Activated T-cell treated with anti-CD3 and anti-CD28 coated beads, Interleukin-2, amount 50 U/mL, for 1 hour (primary cell): ENCODE measurements at places on chromosomes 2 and 18.
A peak's percentile ranks its signal among the peaks of the same experiment; 100 is the strongest.

DNA sequence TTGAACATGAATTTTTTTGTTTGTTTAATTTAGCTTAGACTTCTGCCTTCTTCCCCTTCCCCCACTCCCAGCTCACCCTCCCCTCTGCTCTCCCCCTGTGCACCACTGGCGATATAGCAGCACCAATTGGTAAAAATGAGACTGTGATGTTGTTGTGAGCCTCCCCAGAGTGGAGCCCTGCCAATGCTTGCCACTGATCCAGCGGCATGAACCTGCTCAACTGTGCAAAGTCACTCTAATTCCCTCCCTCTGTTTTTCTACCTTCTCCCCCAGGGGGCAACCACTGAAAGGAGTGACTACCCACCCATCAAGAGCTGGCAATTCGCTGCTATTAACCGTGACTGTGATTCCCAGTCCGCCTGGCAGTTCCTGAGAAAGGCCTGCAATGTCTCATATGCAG lies 30.2 kb downstream of the KLHL14 start:
- DNase-seq, result no peak

DNA sequence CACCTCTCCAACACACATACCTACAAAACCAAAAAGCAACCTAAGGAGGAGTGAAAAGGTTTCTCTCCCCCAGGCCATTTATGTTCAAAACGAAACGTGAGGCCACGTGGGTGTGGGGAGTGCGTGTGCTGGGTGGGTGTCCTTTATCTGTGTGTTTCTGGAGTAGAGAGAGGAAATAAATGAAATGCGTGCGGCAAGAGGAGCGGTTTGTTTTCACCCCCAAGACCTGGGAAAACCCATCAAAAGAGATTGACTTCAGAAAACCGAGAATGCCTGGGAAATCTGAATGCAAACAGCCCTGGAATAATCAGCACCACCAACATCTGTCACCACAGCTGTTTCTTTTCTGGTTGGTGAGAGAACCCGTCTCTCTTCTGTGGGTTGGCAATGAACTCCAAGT lies 137.4 kb downstream of the INSIG2 start:
- DNase-seq, result no peak

GRCh38 chr2:241595600-241596140 lies 37.1 kb downstream of the BOK start:
- DNase-seq, result no peak

- DNase-seq, result no peak
Observed at GRCh38 chr2:240994171-240994896, 4.1 kb upstream of the SNED1 start.

- DNase-seq, result no peak
Observed at GRCh38 chr2:83143946-83144345, 1315.1 kb downstream of the SUCLG1 start.

- DNase-seq, result no peak
Observed at GRCh38 chr18:58227361-58227930, 183.4 kb downstream of the NEDD4L start.

DNA sequence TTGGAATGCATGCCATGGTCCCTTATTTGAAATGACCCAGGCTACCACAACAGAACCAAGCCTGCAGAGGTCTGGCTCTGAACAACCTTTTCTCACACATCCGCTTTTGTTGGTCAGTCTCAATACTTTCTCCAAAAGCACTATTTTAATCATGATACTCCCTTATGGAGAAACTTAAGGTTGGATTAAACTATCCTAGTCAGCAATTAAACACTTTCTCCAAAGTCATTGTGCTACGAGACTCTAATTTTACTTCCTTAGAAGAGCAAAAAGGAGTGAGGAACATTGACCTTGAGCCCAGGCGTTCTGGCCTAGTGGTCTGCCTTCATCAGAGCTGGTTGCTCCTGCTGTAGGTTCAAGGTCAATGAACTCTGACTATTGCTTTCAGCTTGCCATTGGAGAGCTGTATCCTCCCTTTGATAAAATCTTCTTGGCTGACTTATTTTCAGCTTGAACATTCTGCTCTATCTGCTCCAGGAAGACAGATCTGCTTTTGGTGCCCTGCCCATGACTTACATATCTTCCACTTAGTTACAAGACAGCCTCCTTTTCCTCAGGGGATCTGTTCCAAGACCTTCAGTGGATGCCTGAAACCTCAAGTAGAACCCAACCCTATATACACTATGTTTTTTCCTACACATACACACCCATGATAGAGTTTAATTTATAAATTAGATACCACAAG lies 91.2 kb downstream of the NCKAP5 start:
- DNase-seq, result no peak

- DNase-seq, result no peak
Observed at GRCh38 chr18:68284236-68284780, 430.6 kb downstream of the TMX3 start.

DNA sequence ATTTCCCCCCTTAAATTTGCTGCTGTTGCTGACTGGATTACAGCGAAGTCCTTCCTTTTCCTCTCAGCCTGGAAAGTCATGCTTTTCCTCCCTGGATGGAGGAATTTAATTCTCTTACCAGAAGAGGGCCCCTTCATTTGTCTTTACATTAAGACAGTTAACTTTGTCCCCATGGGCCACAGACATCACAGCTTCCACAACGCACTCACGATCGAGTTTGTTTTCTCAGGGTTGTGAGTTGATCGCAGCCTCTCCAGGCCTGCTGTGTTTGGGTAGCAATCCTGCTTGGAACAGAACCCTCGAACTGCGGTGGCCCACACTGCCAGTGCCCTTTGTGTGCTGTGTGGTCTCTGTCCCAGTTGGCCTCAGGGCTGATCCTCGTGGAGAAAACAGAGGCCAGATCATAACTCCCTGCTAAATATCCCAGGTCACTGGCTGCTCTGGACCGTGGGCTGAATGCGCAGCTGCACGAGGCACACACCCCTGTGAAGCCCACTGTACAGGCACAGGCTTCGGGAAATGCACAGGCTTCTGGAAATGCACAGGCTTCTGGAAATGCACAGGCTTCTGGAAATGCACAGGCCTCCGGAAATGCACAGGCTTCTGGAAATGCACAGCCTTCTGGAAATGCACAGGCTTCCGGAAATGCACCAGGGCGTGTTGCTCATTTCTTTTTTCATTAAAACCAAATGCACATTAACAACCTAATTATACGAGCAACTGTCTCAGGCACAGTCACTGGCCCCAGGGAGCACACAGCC lies 2.2 kb upstream of the PDIA6 start:
- DNase-seq, result no peak

- DNase-seq, result no peak
Observed at GRCh38 chr2:46067501-46068305, 229.5 kb upstream of the EPAS1 start.

GRCh38 chr2:74762789-74763188 lies 71.1 kb upstream of the HK2 start:
- DNase-seq, result no peak

DNA sequence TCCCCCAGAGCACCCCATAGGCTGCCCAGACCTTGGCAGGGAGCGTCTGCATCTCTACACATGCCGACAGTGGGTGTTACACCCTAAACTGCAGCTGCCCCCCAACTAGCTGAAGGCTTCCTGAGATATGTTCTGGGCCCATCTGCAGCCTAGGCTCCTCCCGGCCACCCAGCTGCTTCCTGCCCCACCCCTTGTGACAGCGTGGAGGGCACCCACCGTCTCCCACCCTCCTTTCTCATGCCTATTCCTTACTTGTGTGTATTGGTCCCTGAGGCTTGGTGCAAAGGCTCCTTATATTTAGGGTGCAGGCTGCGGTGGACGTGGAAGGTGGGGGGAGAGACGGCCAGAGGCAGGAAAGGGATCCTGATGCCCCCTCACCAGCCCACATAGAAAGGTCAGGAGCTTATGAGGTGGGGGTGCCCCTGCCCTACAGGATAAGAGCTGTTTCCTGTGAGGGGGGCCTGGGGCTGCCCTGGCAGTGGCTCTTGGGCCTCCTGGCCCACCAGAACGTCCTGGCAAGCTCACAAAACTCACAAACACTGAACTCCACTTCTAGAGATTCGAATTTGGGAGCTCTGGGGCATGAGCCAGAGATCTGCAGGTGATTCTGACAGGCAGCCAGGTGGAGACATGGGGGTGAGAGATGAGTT lies 7.3 kb upstream of the PROM2 start:
- no peak for DNase-seq

DNA sequence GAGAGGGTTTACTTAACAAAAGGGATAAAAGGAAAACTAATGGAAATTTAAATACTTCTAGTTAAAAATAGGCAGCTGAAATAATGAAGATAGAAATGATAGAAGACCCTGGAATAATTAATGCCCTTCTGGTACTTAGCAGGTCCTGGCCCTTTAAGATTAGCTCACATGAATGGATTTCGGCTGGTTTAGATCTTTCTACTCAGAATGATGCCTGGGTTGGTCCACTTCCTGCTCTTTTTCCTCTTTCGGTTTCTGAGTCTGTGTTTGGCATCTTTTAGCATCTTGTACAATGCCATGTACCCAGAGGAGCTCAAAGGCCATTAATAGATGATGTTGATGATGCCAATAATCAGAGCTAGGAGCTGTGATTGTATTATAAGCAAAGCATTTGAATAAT lies 290.5 kb downstream of the CLIP4 start:
- DNase-seq, result no peak

- no peak for DNase-seq
Observed at GRCh38 chr18:62165583-62165982, 21.3 kb downstream of the PIGN start.

DNA sequence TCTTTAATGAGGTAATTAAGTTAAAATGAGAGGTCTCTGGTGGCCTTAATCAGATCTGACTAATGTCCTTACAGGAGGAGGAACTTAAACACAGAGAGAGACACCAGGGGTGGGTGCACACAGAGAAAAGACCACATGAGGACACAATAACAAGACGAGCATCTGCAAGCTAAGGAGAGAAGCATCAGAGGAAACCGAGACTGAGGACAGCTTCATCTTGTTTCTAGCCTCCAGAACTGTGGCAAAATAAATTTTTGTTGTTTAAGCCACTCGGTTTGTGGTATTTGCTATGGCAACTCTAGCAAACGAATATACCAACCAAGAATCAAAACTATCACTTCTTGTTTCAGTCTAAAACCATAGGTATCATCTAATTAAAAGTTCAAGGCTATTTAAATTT lies 400.1 kb downstream of the PID1 start:
- no peak for DNase-seq

- DNase-seq, result peak; percentile 29
Observed at GRCh38 chr2:169734169-169734847, 676 bp downstream of the KLHL23 start.

DNA sequence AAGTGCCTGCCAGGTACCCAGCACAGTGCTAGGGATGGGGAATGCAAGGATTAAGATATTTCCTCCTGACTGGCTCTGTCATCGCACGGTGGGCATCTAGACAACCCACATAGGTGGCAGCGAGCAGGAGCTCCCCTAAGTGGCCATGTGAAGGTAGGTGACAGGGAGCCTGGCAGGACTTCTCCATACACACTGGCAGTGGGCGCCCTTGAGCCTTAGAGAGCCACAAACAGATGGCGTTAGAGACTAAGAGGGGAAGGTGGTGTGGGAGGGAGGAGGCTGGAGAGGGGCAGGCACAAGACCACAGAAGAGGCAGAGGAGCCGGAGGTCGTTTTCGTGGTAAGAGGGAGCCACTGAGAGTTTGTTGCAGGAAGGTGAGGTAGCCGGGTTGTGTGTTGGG lies 15.2 kb downstream of the PRELID3A start:
- DNase-seq, result no peak

DNA sequence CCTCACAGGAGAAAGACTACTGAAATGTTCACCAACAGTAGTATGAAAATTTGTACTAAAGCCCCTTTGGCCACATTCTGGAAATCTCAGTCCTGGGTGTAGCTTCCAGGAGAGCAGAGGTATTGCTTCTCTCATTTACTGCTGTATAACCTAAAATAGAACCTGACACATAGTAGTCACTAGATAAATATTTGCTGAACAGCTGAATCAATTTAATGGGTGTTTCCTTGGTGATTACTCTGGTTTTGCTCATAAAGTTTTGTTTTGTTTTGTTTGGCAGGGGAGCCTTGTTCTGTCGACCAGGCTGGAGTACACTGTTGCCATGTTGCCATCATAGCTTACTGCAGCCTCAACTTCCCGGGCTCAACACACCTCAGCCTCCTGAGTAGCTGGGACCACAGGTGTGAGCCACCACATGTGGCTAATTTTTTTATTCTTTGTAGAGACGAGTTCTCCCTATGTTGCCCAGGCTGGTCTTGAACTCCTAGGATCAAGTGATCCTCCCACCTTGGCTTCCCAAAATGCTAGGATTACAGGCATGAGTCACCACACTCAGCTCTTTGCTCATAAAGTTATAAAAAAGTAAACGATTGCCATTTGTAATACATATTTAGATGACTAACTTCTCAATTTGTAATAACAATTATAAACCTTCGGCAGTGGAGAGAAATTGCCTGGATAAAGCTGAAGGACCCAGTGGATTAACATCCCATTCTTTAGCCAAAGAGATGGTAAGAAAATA lies 11.5 kb upstream of the PARD3B start:
- DNase-seq, result no peak

DNA sequence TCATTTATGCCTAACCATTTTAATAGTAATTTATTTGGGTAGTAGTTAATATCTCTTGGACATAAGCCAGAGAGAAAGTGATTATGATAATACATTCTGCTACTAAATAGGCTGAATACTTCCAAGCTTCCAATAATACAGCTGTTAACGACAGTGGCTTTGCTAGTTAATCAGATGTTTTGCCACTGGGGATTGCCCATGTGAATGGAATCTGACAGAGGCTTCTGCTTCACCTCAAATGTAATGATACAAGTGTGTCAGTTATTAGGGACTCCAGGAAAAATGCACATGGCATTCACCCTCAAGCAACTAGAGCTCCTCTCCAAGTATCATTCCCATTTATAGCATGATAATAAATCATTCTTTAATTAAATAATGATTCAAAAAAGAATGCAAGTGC lies 185.0 kb upstream of the TMEFF2 start:
- DNase-seq, result no peak

DNA sequence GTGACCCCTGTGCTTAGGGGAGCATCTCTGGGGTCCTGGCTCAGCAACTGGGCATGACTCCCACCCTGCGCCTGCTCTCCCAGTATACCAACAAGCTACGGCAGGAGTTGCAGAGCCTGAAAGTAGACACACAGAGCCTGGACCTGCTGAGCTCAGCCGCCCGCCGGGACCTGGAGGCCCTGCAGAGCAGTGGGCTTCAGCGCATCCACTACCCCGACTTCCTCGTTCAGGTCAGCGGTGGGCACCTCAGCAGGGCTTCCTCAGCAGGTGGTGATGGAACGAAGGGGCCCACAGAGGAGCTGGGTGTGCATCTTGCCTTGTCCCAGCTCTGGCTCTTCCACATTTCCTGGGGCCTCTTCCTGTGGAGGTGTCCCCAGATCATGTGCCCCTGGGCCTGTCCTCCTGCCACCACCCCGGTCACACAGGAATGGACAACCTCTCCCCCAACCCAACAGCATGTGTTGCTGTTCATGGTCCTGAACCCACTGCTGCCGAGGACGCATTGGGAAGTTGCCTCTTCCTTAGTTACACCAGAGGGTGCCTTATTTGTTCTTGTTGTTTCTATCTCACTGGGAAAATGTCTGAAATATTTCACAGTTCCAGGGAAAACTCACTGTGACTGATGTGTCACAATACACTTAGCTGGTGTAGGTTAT lies 10.8 kb downstream of the PROM2 start:
- DNase-seq, result no peak

GRCh38 chr2:109062859-109063700 lies 65.9 kb upstream of the SH3RF3 start:
- no peak for DNase-seq
